ENCODE measurements at places on chromosomes 12 and 14. TPM values are rescaled to one million over a fixed set of nuclear protein-coding genes. Genes with fewer than 3 reads are reported as not detected.

GRCh38 chr14:23153851-23154796 lies 29.3 kb downstream of the SLC7A8 start:
- DNase-seq, result no peak

- DNase-seq, result no peak
These were observed 2.8 kb downstream of the RPS6KL1 start for GRCh38 chr14:74920281-74920680.

DNA sequence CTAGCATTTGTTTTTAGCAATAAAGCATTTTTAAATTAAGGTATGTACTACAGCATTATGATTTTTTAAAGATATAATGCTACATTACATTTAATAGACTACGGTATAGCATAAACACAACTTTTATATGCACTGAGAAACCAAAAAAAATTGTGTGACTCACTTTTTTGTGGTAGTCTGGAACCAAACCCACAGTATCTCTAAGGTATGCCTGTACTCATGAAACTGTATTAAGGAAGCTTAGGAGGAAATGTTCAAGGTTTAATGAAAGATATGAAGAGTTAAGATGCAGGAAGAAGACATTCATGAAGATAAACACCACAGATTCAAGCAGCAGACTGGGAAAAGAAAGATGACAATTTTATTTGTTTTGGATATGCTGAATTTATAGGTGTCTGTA lies 51.7 kb downstream of the PPP1R12A start:
- no peak for DNase-seq

Gene LRP1-AS
- not detected for total RNA-seq

Gene RAD9B
- 0.33 TPM for total RNA-seq

DNA sequence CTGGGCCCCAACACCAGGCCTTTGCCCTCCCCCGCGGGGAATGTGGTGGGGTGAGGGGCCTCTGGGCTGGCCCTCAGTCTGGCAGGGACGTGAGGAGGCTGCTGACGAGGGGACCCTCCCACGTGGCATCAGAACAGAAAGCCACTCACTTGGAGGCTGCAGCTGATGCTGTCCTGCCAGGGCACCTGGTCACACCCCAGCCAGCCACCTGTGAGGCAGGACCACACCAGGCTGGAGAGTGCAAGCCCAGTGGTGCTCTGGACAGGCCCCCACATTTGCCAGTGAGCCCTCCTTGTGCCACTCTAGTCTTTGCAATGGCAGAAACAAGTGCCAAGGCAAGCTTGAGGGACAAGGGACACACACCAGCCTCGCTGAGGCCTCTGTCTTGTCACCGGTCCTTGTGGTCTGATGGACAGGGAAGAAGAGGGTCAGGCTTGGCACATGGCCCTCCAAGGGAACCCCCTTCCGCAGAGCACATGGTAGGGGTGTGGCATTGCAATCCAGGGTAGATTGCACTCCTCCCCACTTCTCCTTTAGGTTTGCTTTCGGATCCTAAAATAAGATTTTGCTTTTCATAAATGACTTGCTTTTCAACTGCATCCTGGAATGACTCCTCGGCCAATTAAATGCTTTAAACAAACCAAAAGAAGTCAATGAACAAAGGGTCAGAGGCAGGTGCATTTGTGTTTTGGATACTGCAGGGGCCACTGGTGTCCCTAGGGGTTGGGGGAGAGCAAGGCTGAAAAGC lies 53.7 kb downstream of the CCDC88C start:
- no peak for DNase-seq

Gene NOXRED1
- total RNA-seq, result 1.8 TPM

DNA sequence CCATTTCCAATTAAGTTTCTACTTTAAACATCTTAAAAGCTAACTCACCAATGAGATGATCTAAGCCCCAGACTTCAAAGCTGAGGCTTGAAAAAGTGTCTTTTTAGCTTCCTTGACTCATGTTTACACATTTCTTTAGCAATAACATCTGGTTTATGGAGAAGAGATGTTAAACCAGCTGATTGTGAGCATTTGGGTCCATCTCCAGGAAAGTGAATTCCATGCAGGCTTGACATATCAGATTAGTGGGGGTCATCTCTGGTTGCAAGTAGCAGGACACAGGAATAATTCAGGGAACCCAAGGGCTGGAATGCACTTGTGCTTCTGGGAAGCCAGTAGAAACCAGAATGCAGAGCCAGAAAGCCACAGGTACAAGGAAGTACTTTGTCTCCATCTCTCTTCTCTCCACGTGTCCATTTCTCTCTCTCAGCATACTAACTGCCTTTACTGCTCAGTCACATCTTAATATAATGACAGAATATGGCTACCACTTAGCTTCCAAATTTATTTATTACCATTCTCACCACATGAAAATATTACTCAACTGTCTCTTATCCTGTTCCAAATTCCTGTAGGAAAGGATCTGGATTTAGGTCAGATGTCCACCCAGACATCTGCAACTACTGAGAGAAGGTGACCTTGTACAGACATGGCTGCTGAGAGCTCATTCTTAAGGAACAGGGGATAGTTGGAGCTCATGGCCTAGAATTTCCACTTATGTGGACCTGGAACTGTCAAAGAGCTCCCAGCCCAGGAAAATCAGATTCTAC lies 104.4 kb downstream of the SCN8A start:
- no peak for DNase-seq

GRCh38 chr14:61542848-61543790 lies 152.2 kb upstream of the HIF1A start:
- no peak for DNase-seq

Gene RNASE7
- total RNA-seq, result not detected

Gene CCDC198
- 178 TPM for total RNA-seq

- no peak for DNase-seq
These were observed 9.7 kb downstream of the SLCO1C1 start for GRCh38 chr12:20704860-20705259.

- DNase-seq, result no peak
These were observed 5.4 kb upstream of the GPX2 start for GRCh38 chr14:64947710-64948611.

DNA sequence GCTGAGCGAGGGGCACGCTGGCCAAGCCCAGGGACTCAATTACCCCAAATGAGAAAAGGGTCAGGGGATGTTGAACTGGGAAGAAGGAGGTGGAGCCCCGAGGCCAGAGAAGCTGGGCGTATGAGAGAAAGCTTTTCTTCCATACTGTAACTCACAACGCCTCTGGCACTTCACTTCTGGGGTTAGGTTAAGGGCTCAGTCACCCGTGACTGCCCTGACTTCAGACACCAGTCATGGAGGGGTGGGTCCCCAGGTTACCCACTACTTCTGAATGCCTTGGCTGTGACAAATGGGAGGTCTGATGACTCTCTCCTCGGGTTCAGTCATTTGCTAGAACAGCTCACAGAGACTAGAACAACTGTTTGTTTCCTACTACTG lies 5.5 kb upstream of the GPR132 start:
- DNase-seq, result no peak

- no peak for DNase-seq
These were observed 44.7 kb downstream of the RIMKLB start for GRCh38 chr12:8742501-8742900.

DNA sequence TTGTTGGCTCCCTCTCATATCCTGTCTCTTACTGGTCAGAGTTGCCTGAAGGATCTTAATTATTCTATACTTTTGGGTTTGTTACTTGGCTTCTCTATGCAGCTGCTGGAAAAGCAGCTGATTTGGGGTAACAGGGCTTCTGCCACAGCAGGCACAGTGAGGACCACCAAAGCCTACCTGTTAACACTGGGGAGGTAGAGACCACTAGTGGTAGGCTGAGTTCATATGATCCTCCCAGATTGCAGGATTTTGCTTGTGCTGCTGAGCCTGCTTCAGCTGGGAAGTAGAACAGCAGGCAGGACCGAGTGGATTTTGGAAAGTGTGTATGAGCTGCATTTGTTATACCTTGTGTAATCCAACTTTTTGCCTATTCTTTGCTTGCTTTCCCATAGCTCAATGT lies 34.1 kb downstream of the RCOR1 start:
- no peak for DNase-seq

DNA sequence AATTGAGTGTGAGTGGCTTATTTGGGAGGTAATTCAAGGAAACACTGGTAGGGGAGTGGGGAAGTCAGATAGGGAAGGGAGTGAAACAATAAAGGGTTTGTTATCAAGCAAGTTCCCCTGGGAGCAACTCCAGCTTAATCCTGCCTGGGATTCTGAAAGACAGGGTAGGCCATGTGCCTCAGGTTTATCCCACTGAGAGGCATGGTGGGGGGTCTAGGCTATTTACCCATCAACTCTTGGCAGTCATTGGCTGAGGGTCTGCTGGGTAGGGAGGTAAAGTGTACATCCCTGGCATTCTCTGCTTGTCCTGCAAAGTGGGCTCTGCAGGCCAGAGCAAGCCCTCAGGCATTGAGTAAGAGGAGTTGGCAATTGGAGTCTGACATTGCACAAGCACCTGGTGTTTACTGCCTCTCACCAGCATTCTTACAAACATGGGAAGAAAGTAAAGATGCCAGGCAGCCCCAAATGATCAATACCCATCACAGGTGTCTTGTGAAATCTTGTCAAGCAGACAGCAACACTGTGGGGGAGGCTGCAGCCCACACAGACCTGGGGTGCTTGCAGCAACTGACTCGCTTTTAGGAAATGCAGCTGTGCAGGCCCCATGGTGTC lies 169.3 kb downstream of the KTN1 start:
- no peak for DNase-seq

GRCh38 chr12:23525450-23526072 lies 423.9 kb downstream of the SOX5 start:
- no peak for DNase-seq

Gene MYO1H
- total RNA-seq, result 0.51 TPM

- DNase-seq, result no peak
These were observed 21.3 kb downstream of the SETD1B start for GRCh38 chr12:121825041-121825523.

DNA sequence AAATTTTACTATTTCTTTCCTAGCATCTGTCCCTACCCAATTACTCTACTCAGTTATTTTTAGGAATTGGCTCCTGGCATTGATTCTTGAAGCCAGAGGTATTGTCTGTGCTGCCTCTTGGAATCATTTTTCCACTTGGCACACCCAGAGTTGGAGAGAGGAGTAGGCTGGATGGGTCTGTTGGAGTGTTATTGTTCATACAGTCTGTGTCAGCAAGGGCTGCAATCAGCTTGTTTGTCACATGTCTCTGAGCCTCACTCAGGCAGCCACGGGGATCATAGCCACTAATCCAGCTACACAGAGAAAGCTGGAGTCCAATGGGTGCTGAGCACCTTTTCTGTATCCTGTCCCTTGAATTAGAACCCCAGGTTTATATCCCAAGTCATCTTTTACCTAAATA lies 176.0 kb upstream of the DYRK2 start:
- DNase-seq, result no peak

Gene ERP27
- total RNA-seq, result 22.8 TPM

GRCh38 chr12:6383572-6384498 lies at the start of gene LTBR:
Gene LTBR, plus strand, starts transcription at chr12:6384162. Its CDS starts 197 bp downstream, at chr12:6384359.
- DNase-seq, result peak; percentile 60

Gene EFS
- 69.6 TPM for total RNA-seq

- DNase-seq, result no peak
These were observed 9.5 kb upstream of the LUM start for GRCh38 chr12:91120781-91121180.

DNA sequence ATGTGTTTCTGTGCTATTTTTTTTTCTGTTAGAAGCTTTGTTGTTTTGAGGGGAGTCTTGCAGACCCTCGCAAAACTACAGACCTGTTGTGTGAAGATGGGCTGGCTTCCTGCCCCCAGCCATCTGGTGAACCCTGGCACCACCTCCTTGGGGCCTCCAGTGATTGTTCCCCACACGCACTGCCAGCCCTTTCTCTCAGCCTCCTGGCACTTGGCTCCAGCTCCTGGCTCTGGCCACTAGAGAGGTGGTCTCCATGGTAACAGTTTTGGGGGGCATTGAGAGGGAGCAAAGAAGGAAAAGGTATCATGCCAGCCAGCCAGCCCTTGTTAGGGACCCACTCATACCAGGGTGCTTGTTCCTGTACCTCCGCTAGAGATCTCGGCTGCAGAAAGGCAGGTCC lies 176.4 kb upstream of the RPH3A start:
- no peak for DNase-seq

Gene ADAM21
- 0.12 TPM for total RNA-seq

Gene ST8SIA1
- 5.3 TPM for total RNA-seq

DNA sequence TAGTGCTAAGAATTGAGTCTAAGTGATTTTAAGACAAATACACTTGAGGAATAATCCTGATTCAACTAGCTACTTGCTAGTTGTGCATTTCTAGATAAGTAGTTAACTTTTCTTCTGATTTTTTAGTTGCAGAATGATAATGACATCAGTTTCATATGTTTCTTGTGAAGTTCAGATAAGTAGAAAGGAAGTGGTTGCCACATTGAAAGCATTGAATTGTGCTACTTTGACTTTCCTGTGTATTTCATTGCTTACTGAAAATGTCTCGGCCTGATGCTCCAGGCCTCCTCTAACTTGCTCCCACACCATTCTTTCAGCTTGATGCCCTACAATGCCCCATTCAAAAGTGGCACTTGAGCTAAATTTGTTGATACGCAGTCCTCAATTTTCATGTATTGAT lies 980.0 kb downstream of the TMTC2 start:
- DNase-seq, result no peak

Gene CBLN3
- 1.9 TPM for total RNA-seq

DNA sequence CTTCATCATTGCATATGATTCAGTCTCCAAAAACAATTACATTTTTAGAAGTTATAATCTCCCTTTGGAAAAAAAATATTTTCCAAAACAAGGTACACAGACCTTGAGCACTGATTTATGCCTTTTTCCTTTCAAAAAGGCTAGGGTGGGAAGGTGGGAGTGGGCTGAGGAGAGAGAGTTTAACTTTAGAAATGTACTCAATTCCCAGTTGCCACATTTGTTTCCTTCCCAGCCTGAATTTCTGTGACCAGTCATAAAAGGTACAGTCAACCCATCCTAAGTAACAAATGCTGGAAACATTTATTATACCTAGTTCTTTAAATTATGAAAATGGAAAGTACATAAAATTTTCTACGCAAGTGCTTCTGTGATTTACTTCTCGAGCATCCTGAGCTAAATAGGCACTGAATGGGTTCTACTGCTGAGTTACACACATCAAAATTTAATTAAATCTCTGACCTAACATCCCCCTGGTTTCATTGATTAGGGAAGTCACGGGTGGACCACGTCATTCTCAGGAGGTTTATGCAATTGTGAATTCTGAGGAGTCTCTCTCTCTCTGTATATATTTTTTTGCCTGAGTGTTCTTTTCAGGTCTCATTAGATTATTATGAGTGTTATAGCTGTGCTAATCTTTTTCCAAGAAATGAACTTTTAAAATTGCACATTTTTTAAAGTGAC lies 371.8 kb downstream of the BTG1 start:
- no peak for DNase-seq

DNA sequence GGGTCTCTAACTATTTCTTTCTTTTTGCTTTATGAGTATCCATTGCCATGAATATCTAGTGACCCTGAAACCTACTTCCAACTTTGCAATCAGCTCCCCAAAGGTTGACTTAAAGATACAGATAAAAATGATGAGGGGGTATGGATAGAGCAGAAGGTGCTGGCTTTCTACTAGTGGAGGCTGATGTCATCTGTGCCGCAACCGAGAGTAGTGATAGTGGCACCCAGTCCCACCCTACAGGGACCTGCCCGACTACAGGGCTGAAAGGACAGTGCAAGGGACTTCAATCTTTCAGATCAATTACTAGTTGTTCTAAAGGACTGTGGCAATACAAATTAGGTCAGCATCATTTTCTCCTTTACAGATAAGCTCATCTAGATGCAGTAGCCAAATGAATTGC lies 806.0 kb downstream of the VRK1 start:
- no peak for DNase-seq
